Left colon (tissue), 2 donors: ENCODE measurements at places on chromosomes 1 and 21. TPM values are rescaled to one million over a fixed set of nuclear protein-coding genes. Genes with fewer than 3 reads are reported as not detected.
A peak's percentile ranks its signal among the peaks of the same experiment; 100 is the strongest.

Gene CTPS1
- 11.1 TPM for total RNA-seq

Gene RAP1GAP
- 53.1 TPM for total RNA-seq

Gene EPS15
- 55.6 TPM for total RNA-seq

Gene FCAMR
- 0.53 TPM for total RNA-seq

Gene KIAA0040
- total RNA-seq: 14.8 TPM

Gene CELF3
- total RNA-seq: 2.4 TPM

Gene TMCO4
- total RNA-seq: 28.9 TPM

Gene ENAH
- 29.7 TPM for total RNA-seq

Gene TMEM240
- total RNA-seq: 2.6 TPM

Gene S100A9
- 21.0 TPM for total RNA-seq

Gene HTR6
- total RNA-seq: not detected

Gene ILDR2
- 0.85 TPM for total RNA-seq

Gene CRABP2
- 0.98 TPM for total RNA-seq

Gene CERS2
- 205 TPM for total RNA-seq

Gene THEM4
- total RNA-seq: 11.0 TPM

DNA sequence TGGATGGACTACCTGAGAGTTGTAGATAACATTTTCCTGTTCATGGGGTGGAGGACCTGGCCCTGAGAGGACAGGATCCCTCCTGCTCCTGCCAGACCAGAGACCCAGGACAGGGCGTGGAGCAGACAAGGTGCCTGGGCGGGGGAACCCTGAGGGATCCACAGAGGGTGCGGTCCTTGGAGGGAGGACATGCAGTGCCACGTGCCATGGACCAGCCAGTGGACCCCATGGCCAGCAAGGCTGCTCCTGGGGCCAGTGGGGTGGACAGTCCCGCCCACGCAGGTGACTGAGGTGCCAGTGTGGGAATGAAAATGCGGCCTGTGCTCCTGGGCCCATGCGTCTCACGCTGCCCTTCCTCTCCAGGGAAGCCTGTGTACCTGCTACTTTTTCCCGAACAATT is 3.6 kb downstream of the RER1 start:
- DNase-seq: no peak

DNA sequence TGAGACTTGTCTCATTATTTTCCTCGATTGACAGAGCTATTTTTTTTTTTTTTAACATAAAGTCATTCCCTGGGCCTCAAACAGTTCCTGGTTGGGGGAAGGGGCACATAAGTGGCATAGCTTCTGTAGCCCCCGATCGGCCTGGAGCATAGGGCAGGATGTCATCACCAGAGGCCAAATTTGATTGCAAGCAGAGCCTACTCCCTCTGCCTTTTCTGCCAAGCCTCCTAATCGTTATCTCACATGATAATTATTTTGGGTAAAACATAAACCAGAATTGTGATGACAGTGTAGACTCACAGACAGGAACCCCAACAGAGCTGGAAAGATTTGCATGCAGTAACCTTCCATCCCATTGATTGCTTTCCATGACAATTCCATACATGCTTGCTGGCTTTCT is 404.8 kb downstream of the PCP4 start:
- DNase-seq: no peak

DNA sequence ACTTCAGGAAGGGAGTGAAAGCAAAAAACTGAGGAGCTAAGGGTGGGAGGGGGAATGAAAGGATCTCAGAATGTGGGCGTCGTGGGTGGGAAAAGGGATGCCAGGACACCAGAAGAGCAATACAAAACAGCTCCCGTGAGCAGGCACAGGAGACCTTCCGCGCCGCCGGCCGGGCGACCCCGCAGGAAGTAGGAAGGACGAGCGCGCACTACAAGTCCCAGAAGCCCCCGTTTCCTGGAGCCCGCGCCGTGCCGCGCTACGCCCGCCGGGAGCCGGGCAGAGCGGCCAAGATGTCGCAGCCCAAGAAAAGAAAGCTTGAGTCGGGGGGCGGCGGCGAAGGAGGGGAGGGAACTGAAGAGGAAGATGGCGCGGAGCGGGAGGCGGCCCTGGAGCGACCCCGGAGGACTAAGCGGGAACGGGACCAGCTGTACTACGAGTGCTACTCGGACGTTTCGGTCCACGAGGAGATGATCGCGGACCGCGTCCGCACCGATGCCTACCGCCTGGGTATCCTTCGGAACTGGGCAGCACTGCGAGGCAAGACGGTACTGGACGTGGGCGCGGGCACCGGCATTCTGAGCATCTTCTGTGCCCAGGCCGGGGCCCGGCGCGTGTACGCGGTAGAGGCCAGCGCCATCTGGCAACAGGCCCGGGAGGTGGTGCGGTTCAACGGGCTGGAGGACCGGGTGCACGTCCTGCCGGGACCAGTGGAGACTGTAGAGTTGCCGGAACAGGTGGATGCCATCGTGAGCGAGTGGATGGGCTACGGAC is at the start of gene PRMT6:
Gene PRMT6 (plus strand): TSS at position 249 of the 771 bp plus-strand sequence. CDS start 42 bp downstream, at position 291.
- DNase-seq: peak; percentile 72

DNA sequence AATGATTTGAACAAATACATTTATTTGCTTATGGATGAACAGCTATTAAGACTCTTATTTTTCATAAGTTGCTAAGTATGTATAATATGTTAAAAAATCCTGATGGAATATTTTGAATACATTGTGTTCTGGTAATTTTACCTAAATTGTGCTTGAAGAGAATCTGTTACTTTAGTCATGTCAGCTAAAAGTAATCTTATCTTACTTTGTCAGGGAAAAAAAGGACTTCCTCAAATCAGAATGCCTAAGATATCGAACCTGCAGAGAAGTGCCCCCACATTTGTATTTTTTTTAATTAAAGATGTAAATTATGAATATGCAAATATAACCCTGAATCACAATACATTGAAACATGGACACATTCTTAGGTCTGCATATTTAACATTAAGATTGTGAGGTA is 1331.7 kb downstream of the MRPL39 start:
- DNase-seq: no peak

- DNase-seq: no peak
Measured at GRCh38 chr1:77016386-77016985, 149.2 kb downstream of the ST6GALNAC5 start.

- no peak for DNase-seq
Measured at GRCh38 chr1:81915937-81916336, 115.2 kb downstream of the ADGRL2 start.

GRCh38 chr1:201639826-201640225 is 100.9 kb downstream of the NAV1 start:
- no peak for DNase-seq

GRCh38 chr1:19049798-19050197 is 93.3 kb upstream of the IFFO2 start:
- DNase-seq: no peak

DNA sequence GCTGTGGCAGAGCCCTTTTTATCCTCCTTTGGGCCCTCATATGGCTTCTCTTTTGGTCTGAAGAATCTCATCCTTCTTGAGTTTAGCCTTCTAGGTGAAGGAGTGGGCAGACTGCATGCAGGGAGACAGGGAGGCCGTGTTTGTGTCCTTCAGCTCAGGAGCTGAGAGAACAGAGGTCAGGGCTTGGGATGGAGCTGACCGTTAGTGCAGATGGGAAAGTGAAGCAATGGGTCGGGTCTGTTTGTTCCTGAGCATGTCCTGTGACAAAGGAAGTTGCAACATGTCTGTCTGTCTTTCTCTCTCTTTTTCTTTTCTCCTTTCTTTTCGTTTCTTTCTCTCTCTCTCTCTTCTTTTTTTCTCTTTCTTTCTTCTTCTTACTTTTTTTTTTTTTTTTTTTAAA is 14.9 kb downstream of the MAPKAPK2 start:
- DNase-seq: no peak

- peak; percentile 63 for DNase-seq
Measured at GRCh38 chr1:156677616-156678596, 699 bp upstream of the NES start.

- DNase-seq: no peak
Measured at GRCh38 chr1:5868931-5869500, 123.2 kb downstream of the NPHP4 start.

DNA sequence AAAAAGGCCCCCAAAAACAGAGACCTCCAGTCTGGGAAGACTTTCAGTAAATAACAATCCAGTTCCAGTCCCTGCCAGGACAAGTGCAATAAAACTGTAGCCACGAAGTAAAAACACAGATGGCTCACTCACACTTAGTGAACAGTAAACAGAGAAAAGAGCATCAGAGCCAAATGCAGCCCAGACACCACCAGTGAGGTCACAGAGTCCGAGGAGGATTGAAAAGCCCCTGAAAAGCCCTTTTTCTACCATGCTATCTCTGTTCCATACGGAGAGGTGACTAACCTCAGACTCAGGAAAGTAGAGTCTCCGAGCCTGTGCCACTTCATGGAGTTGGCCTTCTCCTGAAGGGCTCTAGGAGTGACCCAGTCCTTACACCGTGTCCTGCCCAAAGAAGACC is 84.5 kb downstream of the COLGALT2 start:
- DNase-seq: no peak

- no peak for DNase-seq
Measured at GRCh38 chr1:71804140-71804539, 478.2 kb downstream of the NEGR1 start.

- DNase-seq: no peak
Measured at GRCh38 chr1:66182551-66183178, 351.3 kb upstream of the SGIP1 start.

DNA sequence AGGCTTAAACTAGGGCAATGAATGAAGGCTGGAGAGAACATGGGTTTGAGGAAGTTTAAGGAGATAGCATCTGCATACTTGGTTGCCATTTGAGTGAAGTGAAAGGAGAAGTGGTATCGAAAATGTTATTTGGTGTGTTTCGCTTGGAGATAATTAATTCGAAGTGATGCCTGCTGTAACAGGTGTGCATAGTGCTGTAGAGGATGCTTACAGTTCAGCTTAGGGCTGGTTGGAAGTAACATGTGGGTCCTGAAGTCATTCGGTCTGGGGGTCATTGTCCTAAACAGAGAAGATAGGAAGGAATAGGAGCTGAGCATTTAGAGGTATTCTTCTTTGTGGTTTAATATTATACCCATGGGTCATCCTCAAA is 301 bp upstream of the NUDT17 start:
- DNase-seq: no peak

DNA sequence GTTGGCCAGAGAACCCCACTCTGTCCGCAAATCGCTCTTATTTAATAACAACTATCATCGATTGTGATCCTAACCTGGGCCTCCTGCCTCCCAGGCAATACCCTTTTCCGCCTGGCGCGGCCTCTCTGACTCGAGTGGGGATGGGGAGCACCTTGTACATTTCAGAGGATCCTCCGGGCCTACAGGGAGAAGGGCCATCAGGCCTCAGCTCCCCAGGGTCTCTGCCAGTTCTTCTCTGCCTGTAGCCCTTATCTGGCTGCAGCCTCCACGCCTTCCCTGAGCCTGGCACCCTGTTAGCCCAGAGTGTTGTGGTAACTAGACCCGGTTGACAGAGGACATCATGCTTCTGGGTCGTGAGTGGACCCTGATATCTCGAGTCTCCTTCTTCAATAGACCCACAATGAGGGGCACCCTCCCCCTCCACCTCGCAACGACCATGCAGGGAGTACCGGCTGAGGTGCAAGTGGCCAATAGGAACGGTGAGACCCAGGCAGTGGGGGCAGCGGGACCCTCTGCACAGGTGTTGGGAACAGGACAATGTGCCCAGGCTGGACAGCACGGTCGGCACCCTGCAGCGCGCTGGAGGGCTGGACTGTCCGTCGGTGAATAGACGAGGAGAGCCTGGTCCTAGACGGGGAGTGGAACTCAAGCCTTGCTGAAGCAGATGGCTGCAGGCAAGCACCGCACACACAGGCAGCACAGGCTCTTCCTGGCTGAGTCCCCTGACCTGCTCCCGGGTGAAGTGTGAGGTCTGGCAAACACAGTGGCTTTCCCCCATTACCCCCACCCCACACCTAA is 7.1 kb upstream of the CRYBG2 start:
- no peak for DNase-seq

GRCh38 chr1:154546264-154547063 is 12.0 kb downstream of the UBE2Q1 start:
- peak; percentile 53 for DNase-seq

DNA sequence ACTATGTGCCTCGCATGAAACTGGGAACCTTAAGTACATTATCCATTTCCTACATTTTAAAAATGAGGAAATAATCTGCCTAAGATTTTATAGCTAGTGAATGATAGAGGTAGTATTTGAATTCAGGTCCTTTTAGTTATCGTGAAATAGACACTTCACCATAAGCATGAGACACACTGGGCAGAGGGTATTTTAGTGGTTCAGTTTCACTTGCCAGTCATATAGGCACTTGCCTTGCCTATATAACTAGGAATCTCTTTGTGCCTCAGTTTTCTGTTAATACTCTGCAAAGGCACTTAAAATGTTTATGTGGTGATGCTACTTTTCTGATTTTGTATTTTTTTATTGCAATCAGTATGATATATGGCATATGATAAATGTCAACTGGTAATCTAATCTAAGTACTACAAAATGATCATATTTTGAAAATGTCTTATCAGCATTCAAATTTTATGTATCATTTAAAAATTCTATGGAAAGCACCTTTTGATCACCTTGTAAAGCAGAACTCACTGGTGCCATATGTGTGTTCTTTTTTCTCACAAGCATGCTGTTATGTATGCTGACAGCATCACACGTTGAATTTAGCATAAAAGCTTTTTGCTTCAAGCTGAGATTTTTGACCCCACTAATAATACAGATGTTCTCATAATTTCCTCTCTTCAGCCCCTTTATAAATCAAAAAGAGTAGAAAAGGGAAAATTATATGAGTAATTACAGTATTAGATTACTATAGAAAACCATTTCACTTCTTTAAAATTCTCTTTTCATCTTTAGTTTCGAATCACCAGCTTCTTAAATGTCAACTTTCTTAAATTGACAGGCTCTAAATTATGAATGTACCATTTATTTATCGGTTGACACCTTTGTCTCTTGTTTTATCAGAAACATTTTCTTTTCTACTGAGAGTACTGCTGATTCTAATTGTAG is 52.6 kb downstream of the RPS6KC1 start:
- DNase-seq: no peak

- no peak for DNase-seq
Measured at GRCh38 chr1:37453647-37454046, 20.7 kb upstream of the ZC3H12A start.

DNA sequence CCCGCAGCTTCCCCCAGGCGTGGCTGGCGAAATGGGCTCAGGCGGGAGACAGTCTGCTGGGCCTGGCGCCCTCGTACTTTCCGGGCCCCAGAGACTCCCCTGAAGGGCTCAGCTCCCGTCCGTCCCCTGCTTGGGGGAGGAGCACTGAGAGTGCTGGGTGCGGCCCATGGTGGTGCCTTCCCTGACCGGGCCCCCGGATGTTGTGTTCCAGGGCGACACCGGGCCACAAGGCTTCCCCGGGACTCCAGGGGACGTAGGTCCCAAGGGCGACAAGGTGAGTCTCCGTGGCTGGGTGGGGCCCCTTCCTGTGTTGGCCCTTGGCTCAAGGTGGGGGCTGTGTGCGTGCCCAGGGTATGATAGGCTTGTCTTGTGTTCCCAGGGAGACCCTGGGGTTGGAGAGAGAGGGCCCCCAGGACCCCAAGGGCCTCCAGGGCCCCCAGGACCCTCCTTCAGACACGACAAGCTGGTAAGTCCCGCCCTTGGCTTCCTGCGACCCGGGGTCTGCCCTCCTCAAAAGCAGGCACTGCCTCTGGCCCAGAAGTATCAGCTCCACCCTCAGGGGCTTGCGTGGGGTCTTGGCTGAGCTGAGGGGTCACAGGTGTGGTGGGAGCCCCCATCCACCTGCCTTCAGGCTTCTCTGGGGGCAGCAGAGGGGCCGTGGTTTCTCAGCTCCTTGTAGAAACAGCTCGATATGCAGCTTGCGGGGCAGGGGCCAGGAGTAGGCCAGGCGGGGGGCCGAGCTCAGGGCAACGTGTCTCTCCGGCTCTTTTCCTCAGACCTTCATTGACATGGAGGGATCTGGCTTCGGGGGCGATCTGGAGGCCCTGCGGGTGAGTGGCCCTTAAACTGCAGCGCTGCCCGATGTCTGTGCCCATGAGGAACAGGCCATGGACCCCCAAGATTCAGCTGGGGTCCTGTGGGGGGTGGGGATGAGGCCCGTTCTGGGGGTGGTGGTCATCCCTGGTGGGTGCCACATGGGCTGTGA is 62.3 kb downstream of the SLC19A1 start:
- no peak for DNase-seq
